Pancreas (tissue), 10 donors: ENCODE measurements at places on chromosomes 12 and 14. TPM values are rescaled to one million over a fixed set of nuclear protein-coding genes. Genes with fewer than 3 reads are reported as not detected.

Gene SLC7A8
- total RNA-seq, result 31.5 TPM

Gene TBC1D30
- 17.6 TPM for total RNA-seq

GRCh38 chr12:101107032-101107763 is 102.8 kb downstream of the SLC5A8 start:
- no peak for DNase-seq
- no peaks in the 10 kb centered on the region for H3K27me3 ChIP-seq
- no peak overlapping the region for H3K27ac ChIP-seq
- no peaks in the 10 kb centered on the region for H3K36me3 ChIP-seq
- no peak overlapping the region for H3K4me3 ChIP-seq
- H3K4me1 ChIP-seq, result no peaks in the 10 kb centered on the region

GRCh38 chr14:75150150-75150549 is 23.3 kb upstream of the NEK9 start:
- H3K27me3 ChIP-seq, result no peaks in the 10 kb centered on the region
- no peak overlapping the region for H3K27ac ChIP-seq
- no peak overlapping the region for H3K4me3 ChIP-seq
- H3K4me1 ChIP-seq, result peaks cover 53% of the 10 kb centered on the region

DNA sequence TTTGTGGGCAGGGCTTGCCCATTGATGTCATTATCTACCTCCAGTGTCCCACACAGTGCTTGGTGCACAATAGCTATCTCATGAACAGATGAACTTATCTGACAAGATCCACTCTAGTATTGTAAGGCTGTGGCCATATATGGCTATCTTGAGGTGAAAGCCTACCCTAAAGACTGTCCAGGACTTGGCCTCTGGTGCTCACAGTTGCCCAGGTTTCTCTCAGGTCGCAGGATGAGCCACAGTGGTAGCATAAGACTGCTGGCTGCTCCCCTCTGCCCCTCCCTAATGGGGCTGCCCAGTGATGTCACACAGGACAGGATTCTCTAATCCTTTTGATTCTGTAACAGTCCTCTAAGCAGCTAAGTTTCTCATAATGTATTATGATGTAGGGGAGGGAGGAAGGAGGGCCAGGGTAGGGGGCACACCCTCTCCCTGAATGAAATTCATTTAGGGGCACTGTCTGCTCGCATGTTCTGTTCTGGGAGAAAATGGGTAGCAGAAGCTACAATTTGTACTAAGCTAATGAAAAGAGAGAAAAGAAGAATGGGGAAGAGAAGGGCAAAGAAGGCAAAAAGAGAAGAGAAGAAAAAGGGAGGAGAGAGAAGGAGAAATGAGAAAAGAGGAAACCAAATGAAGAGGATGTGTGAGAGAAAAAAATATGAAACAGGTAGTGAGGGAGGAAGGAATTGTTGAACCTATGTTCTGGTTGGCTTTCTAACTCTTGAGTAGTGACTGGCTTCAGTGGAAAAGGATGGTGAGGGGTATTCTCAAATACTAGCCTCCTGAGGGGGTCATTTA is 3.4 kb upstream of the PPM1A start:
- no peaks in the 10 kb centered on the region for H3K4me1 ChIP-seq
- no peak overlapping the region for H3K27ac ChIP-seq
- no peak for DNase-seq

Gene TAS2R46
- 0.54 TPM for total RNA-seq

GRCh38 chr12:80938397-80938796 is 663 bp upstream of the LIN7A start:
- H3K27me3 ChIP-seq, result no peaks in the 10 kb centered on the region
- DNase-seq, result no peak
- peaks cover 4% of the 10 kb centered on the region for H3K4me1 ChIP-seq
- no peak overlapping the region for H3K4me3 ChIP-seq

GRCh38 chr12:93025145-93026103 is 96.3 kb upstream of the EEA1 start:
- DNase-seq, result no peak
- H3K27me3 ChIP-seq, result no peaks in the 10 kb centered on the region
- H3K4me1 ChIP-seq, result peaks cover 10% of the 10 kb centered on the region
- no peak overlapping the region for H3K4me3 ChIP-seq

DNA sequence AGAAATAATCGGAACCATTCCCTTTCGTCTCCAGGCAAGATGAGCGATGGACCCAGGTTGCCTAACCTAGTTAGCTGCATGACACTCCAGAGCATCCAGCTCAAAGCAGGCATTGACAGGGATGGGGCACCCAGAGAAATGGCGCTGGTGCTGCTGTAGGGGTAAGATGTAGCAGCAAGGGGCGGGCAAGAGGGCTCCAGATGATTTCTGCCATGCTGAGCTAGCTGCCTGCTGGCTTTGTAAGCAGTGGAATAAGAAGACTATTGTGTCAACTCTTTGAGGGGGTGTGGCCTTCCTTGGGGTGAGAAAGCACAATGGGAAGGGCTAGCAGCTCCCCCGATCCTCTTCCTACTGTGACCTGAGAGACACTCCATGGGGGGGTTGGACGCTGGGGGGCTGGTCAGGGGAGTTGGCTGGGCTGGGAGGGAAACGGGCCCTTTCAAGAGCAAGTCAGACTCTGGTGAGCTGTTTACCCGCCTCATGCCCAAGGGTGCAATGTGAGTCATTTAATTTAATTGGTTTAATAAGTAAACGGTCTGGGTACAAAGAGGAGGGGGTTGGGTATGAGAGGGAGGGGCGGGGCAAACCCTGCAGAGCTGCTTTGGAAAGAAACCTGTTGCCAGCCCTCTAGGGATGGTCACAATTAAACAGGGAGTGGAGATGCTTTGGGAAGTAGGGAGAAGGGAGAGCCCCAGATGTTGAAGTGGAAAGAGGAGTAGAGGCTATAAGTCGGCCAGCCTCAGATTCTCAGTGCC is 50.5 kb downstream of the B4GALNT3 start:
- H3K36me3 ChIP-seq, result no peaks in the 10 kb centered on the region
- no peaks in the 10 kb centered on the region for H3K4me1 ChIP-seq
- H3K4me3 ChIP-seq, result no peak overlapping the region
- DNase-seq, result peak; percentile 10
- no peaks in the 10 kb centered on the region for H3K27me3 ChIP-seq
- H3K27ac ChIP-seq, result peak overlapping the region; percentile 17

DNA sequence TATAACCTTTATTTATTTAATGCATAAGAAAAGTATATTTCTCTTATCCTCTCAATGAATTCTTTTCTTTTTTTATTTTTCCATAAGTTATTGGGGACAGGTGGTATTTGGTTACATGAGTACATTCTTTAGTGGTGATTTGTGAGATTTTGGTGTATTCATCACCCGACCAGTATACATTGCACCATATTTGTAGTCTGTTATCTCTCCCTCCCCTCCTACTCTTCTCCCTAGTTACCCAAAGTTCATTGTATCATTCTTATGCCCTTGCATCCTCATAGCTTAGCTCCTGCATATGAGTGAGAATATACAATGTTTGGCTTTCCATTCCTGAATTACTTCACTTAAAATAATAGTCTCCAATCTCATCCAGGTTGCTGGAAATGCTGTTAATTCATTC is 1900.0 kb upstream of the SEL1L start:
- no peak for DNase-seq
- no peaks in the 10 kb centered on the region for H3K36me3 ChIP-seq
- no peak overlapping the region for H3K4me3 ChIP-seq
- no peaks in the 10 kb centered on the region for H3K27me3 ChIP-seq

- no peak overlapping the region for H3K27ac ChIP-seq
- H3K27me3 ChIP-seq, result no peaks in the 10 kb centered on the region
- no peaks in the 10 kb centered on the region for H3K4me1 ChIP-seq
- H3K36me3 ChIP-seq, result no peaks in the 10 kb centered on the region
Observed at GRCh38 chr14:32480337-32480736, 151.2 kb downstream of the AKAP6 start.

DNA sequence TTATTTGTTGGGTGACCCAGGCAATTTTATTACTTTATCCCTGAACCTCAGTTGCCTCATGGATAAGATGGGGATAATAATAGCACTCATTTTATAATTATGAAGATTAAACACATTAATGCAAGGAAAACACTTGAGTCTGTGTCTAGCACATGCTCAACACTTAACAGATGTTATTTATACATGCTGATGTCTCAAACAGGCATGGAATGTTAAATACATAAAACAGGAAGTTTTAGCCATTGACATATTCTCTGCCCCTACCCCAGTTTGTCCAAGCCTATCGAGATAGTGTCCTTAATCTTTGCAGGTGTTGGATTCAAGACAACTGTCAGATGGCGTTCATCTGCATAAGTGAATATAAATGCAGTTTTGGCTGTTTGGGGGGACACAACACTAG is 109.8 kb downstream of the SCAF11 start:
- no peak for DNase-seq
- H3K27ac ChIP-seq, result no peak overlapping the region
- no peaks in the 10 kb centered on the region for H3K27me3 ChIP-seq
- H3K36me3 ChIP-seq, result peaks cover 2% of the 10 kb centered on the region
- H3K4me3 ChIP-seq, result no peak overlapping the region

- no peaks in the 10 kb centered on the region for H3K36me3 ChIP-seq
- H3K27ac ChIP-seq, result no peak overlapping the region
- no peak overlapping the region for H3K4me3 ChIP-seq
- no peak for DNase-seq
- no peaks in the 10 kb centered on the region for H3K4me1 ChIP-seq
- no peaks in the 10 kb centered on the region for H3K27me3 ChIP-seq
Observed at GRCh38 chr12:82415402-82415801, 57.1 kb downstream of the METTL25 start.

GRCh38 chr12:94150240-94151121 is 2.1 kb downstream of the PLXNC1 start:
- no peaks in the 10 kb centered on the region for H3K36me3 ChIP-seq
- peaks cover 14% of the 10 kb centered on the region for H3K27me3 ChIP-seq
- peaks cover 8% of the 10 kb centered on the region for H3K4me1 ChIP-seq
- H3K4me3 ChIP-seq, result peak overlapping the region; percentile 35

Gene C12orf54
- not detected for total RNA-seq

GRCh38 chr14:20608383-20609110 is 17.4 kb upstream of the RNASE12 start:
- no peak for DNase-seq
- H3K27ac ChIP-seq, result no peak overlapping the region
- no peaks in the 10 kb centered on the region for H3K27me3 ChIP-seq

Gene VPS29
- total RNA-seq, result 49.3 TPM

DNA sequence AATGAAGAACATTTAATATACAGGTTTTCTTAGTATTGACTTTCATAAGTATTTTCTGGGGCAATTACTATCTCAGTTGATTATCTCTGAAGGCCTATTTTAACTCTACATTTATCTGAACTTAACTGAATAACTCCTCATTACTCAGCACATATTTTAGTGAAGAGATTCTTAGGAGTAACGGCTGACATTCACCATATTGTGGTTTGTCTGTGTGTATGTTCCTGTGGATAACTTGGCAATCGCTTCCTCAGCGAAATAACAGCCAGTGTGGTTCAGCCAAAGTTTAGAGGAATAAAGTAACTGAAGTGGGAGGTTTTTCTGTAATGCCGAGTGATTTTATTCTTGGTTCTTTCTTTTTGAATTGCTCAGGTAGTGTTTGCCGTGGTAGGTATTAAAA is 168.0 kb downstream of the RAD51B start:
- no peaks in the 10 kb centered on the region for H3K36me3 ChIP-seq
- H3K4me3 ChIP-seq, result no peak overlapping the region
- no peaks in the 10 kb centered on the region for H3K4me1 ChIP-seq

DNA sequence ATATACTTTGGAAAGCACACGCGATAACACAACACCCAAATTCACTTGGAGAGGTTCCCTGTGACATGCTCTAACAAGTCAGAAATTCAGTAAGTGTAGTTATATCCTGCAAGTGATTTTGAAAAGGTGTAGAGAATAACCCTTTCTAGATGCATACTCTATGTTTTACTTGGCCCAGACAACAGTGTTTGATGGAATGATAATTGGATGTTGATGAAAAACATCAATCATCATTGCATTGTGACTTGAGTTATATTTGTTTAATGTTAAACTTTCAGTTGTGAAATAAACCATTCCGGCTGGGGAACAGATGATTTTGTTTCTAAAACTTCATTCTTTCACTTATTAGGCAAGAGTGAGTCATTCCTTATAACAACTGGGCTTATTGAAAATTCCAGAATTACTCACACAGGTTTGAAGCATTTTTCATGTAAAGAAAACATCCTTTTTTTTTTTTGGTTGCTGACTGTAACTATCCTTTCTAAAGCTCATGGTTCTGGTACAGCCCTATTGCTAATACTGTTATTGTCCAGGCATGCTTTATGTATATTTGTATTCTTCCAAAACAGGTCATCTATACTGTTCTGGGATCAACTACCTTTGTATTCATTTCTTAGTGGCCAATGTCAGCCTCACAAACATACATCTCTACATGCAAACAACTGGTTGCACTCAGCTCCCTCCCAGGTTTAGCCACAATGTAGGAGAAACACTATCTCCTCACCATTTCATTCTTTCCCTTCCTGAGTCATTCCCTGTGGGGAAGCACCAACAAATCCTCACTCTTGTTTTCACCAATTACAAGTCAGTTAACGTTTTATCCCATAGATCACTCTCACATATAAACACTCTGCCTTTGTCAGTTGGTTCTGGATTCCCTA is 121.2 kb upstream of the LRIG3 start:
- no peaks in the 10 kb centered on the region for H3K36me3 ChIP-seq
- no peak for DNase-seq
- no peaks in the 10 kb centered on the region for H3K27me3 ChIP-seq
- H3K4me1 ChIP-seq, result peaks cover 12% of the 10 kb centered on the region

Gene ZDHHC22
- total RNA-seq, result not detected

DNA sequence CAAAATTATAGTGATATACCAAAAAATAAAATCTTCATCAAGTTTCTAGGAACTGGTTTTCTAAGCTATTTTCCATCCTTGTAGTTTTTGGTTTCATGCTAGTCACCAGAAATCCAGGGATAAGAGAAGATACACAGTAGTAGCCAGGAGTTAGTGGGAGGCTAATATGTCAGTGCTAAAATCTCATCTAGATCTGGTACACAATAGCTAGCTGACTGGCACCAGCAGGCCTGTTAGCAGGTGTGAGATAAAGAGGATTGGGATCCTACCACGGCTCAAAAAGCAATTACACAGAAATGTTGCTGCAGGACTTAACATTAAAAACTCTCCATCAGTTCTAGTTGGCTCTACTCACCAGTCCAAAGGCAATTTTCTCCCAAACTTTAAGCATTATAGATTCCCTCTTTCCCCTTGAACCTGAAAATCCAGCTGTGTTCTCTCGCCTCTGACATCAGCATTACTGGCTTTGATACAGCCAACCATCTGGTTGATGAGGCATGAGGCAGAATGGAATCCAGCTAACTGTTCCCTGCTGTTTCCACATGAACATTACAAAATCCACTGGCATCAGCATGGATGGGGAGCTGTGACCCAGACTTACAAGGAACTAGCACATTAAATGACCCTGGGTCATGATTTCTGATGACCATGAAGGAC is 41.8 kb upstream of the CCDC196 start:
- no peaks in the 10 kb centered on the region for H3K27me3 ChIP-seq
- no peak overlapping the region for H3K4me3 ChIP-seq
- no peaks in the 10 kb centered on the region for H3K4me1 ChIP-seq

GRCh38 chr12:9944391-9944790 is 12.2 kb upstream of the CLEC2A start:
- no peak overlapping the region for H3K4me3 ChIP-seq
- no peaks in the 10 kb centered on the region for H3K36me3 ChIP-seq
- no peak for DNase-seq
- H3K27ac ChIP-seq, result no peak overlapping the region
- H3K27me3 ChIP-seq, result no peaks in the 10 kb centered on the region
- H3K4me1 ChIP-seq, result no peaks in the 10 kb centered on the region

Gene PIP4K2C
- total RNA-seq, result 15.6 TPM

Gene ATP5F1B
- total RNA-seq, result 158 TPM
